ENCODE measurements at places on chromosomes 1 and 21.

DNA sequence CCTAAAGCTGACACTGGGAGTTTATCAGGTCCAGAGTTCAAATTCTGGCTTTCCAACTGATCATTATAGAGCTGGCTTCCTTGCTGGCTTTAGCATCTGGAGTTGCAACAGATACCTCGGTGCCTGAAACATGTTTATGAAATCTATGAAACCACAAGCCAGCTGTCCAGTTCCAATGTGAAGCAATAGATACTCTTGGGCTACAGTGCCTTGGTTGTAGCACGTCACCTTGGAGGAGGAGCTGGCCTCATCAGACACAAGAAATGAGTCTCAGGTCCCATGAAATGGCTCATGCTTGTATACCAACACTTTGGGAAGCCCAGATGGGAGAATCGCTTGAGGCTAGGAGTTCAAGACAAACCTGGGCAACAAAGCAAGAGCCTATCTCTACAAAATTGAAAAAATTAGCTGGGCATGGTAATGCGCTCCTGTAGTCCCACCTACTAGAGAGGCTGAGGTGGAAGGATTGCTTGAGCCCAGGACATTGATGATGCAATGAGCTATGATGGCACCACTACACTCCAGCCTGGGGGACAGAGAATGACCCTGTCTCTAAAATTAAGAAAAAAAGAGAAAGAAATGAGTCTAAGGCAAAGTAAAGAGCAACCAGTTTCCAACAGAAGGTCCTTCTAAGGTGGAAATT lies 132.5 kb upstream of the ZNF648 start:
- no peak for DNase-seq

DNA sequence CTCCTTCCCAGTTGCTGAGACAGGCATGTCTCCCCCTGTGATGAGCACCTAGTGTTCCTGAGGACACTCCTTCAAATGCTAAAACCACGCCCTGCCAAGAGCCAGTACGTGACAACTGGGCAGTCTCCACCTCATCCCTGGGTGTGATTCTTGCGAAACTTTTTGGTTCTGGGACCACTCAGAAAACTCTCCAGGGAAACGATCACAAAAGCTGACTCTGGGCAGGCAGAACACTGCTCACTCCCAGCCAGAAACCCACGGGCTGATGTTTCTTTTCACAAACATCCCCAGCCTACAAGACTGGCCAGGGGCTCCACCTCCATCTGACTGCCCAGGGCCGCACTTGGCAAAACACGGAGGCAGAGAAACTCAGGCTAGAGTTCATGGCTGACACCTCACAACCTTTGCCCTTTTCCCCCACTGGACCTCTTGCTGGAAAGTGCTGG lies 24.4 kb downstream of the DHRS3 start:
- DNase-seq = no peak

DNA sequence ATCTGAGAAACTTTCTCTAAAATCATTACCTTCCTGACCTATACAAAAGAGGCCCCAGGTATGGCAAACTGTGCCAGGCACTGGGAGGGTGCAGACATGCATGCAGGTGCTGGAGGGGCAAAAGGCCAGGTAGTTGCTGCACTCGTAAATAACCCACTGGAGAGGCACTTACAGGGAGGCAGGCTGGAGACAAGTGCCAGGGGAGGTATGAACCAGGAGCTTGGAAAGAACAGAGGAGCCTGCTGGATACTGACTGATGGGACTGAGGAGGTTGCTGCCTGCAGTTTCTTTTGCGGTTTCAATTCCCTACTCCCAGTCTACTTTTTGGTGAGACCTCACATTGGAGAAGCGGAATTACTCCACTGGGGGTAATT lies 113.9 kb downstream of the DSCAM start:
- DNase-seq = no peak

DNA sequence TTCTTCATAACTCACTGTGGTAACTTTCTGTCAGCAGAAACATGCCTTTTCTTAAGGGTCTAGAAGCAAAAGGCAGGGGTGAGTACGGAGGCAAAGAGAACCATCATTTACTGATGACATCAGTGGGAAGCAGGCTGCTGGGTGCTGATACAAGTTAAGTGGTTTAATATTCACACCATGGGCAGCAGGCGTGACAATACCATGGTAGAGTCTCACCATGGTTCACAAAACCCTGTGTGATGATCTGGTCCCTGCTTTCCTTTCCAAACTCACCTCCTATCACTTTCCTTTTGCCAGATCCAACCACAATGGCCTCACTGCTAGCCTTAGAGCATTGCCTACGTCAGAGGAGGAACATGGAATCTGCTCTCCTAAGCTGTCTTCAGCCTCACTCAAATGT lies 8.7 kb downstream of the MAB21L3 start:
- no peak for DNase-seq

GRCh38 chr1:2547210-2548067 lies 8.7 kb upstream of the TNFRSF14 start:
- DNase-seq = no peak

- DNase-seq = no peak
These were observed 3.7 kb upstream of the SDE2 start for GRCh38 chr1:226002667-226003501.

GRCh38 chr1:25772692-25773245 lies 27.2 kb upstream of the SELENON start:
- no peak for DNase-seq

DNA sequence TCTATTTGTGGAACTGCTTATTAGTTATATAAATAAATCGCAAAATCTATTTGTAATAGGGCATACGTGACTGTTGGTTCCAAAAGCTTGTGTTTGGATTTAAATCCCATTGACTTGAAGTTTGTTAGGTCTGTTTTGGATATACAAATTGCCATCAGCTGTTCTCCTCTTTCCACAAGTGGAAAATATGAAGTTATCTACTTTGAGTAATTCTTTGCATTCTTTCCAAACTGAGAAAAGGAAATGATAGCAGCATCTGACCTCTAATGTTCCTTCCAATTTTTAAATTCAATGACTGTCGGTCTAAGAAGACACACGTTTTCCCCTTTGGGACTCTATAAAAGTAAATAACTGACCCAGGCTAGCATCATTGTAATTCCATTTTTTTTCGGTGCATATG lies 165.7 kb upstream of the SGIP1 start:
- no peak for DNase-seq

GRCh38 chr21:26941421-26941820 lies 25.5 kb downstream of the ADAMTS5 start:
- no peak for DNase-seq

DNA sequence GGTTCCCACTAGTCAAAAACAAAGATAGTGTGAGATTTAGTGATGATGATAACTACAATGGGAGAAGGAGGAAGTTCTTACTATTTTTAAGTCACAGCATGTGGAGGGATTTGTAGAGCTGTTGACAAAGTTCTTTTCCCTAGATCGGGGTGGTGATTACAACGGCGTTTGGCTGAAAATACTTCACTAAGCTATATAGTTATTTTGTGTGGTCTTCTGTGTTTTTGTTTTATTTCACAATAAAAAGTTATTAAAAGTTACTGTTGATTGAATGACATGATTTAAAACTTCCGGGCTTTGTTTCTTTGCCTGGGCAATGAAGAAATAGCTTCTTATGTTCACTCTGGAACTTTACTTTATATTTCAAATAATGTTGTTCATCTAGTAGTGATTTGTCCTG lies 47.3 kb upstream of the SSX2IP start:
- no peak for DNase-seq

GRCh38 chr1:55285834-55286233 lies 70.7 kb upstream of the USP24 start:
- DNase-seq = no peak

GRCh38 chr1:94894630-94895029 lies 32.3 kb downstream of the CNN3 start:
- no peak for DNase-seq

DNA sequence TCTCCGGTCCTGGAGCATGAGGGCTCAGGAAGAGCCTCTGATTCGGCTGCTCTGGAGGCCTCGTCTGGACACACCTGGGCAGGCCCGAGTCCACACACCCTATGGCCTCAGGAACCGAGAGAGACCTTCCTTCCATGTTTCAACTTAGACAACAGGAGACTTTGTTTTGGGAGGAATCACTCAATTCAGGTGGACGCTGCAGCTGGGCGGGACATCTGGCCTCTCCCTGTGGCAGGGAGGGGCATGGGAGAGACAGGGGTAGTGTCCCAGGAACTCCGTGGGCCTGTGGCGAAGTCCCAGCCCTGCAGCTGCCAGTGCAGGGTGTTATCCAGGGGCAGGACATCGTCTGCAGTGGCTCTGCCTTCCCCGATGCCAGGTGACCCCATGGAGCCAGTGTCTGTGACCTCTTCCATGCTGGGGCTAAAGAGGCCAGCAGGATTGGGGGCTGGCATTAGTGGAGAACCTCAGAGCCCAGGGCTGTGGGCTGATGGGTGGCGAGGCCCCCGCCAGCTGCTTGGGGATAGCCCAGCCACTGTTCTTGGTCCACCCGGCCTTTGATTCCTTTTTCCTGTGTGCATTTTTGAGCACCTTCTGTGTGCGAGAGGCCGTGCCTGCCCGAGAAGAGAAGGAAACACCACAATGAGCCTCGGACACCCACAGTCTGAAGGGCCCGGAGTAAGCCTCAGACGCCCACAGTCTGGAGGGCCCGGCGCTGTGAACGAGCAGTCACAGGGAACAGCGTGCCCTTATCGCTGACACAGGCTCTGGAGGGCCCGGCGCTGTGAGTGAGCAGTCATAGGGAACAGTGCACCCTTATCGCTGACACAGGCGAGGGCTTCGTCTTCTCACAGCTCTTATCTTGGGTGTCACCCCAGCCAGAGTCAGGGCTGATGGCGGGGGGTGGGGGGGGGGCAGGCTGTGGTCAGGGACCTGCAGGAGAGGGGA lies 6.2 kb downstream of the COL18A1 start:
- DNase-seq = no peak

GRCh38 chr1:192003295-192004077 lies 154.8 kb upstream of the RGS18 start:
- no peak for DNase-seq

DNA sequence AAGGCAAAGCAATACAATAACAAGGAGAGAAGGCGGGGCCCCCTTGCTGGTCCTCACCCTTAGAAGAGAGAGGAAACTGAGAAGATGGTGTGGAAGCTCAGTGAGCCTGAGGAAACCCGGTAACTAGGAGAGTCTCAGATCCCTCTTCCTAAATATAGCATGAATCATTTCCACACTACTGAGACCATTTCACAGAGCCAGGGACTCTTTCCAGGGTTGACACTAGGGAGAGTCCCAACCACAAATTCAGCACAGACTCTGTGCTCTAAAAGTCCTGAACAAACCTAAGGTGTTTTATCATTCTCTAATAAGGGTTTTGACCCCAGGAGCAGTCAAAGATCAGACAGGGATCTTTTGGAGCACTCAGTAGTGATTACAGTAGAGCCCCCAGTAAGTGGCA lies 647.7 kb downstream of the KCNT2 start:
- DNase-seq = no peak

- DNase-seq = no peak
These were observed 57.5 kb upstream of the PLPPR5 start for GRCh38 chr1:99062192-99062591.

- DNase-seq = no peak
These were observed 478 bp downstream of the RIT1 start for GRCh38 chr1:155910621-155911121.

- DNase-seq = no peak
These were observed 23.3 kb downstream of the NAV1 start for GRCh38 chr1:201562257-201562656.
